ENCODE measurements at places on chromosomes 16 and 17.

DNA sequence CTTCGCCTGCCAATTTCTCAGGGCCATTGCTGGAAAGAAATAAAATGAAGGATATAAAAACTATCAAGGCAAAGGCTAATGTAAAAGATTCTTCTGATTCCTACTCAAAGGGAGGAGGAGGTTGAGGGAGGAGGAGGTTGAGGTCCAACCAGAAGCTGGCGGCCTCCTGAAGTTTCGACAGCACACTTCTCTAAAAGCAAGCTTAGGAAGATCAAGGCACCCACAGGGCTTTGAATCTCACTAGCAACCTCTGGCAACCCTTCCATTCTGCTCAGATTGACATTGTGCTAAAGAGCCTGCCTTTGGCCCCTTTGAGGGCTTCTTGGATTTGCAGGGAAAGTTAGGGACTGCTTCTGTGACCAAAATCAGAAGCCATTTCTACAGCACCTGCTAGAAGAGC, 81.5 kb upstream of the TNRC6C start:
- no peak for DNase-seq

DNA sequence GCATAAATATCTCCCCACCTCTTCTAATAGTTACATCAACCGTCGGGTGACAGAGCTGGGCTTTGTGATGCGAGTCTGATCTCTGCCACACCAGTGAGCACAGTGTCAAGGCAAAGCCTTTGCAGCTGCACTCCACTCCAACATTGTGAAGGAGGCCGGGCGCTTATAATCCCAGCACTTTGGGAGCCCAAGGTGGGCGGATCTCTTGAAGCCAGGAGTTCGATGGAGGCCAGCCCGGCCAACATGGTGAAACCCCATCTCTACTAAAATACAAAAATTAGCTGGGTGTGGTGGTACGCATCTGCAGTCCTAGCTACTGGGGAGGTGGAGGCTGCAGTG, 18.9 kb downstream of the CYB5D2 start:
- DNase-seq = no peak

DNA sequence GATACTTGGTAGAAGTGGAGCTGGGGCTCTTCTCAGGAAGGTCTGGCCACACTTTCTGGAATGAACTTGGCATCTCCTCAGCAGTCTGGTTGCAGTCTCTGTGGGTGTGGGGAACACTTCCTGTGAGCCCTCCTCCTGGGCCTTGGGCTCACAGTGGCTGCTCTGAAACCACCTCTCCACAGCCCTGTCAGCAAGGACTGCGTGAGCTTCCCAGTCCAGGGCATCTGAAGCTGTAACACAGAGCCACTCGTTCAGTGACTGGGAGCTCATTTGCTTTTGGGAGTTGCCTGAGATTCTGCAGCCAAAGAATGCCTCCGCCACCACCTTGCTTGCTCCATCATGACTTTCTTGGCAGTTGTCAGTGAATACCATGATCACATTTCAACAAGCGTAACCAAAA, 60.0 kb downstream of the CLEC16A start:
- DNase-seq = no peak

DNA sequence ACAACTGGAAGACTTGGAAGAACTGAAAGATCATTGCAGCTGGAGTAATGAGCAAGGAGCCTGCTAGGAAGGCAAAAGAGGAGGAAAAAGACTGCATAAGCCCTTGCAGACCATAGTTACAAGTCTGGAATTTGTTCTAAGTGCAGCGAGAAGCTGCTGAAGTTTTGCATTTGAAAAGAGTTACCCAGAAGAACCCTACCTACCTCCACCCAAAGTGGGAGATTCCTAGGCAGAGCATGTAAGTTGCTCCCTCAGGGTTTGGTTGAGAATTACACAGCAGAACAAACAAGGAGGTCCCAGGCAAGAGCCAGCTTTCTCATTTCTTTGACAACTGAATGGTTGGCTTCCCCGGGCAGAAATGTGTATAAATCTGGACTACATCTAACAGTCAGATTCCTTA, 118.7 kb upstream of the NUDT7 start:
- no peak for DNase-seq

DNA sequence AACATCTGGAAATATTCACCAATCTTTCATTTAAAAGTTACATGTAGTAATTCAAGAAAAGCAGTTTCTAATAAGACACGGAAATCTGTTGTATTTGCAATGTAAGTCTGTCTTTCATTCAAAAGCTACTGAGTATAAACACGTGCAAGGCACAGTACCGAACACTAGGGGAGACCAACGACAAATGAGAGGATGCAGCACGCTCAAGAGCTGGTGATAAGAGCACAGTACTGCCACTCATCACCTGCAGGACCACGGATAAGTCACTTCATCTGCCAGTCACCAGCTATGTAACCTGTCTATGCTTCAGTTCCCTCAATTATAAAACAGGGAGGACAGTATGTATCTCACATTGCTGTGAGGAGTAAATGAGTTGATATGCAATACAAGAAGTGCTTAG, 67.1 kb downstream of the CLEC18A start:
- DNase-seq = peak; percentile 16

- DNase-seq = no peak
Observed at GRCh38 chr16:4415538-4416199, 727 bp downstream of the CORO7 start.

DNA sequence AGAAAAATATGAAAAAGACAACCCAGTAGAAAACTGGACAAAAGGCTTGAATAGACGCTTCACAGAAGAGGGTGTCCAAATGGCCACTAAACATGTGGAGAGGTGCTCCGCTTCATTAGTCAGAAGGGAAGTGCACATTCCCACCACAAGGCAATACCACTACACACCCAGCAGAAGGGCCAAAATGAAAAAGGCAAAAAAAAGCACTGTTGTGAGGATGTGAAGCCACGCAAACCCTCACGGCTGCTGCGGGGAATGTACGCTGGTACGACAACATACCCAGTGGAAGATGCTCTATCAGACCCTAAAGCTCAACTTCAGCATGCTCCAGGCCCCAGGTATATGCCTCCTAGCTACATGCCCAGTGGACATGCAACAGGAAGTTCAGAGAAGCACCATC, 17.0 kb downstream of the PIK3R5 start:
- no peak for DNase-seq

DNA sequence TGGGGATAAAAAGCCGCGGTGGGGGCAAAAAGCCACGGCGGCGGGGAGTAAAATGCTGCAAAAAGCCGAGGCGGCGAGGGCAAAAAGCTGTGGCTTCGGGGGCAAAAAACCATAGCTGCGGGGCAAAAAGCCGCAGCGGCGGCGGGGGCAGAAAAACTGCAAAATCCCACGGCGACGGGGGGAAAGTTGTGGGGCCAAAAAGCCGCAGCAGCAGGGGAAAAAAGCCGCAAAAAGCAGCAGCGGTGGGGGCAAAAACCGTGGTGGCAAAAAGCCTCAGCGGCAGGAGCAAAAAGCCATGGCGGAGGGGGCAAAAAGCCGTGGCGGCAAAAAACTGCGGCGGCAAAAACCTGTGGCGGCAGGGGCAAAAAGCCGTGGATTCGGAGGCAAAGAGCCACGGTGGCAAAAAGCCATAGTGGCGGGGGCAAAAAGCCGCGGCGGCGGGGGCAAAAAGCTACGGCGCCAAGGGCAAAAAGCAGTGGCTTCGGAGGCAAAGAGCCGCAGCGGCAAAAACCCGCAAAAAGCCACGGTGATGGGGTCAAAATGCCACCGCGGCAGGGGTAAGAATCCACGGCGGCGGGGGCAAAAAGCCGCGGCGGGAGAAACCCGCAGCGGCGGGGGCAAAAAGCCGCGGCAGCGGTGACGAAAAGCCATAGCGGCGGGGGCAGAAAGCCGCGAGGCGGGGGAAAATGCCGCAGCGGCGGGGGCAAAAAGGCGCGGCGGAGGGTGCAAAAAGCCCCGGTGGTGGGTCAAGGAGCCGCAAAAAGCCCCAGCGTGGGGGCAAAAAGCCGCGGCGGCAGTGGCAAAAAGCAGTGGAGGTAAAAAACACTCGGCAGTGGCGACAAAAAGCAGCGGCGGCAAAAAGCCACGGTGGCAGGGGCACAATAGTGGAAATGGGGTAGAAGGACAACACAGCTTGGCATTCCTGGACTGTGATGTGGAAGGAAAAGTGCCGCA, 192.8 kb downstream of the SHCBP1 start:
- DNase-seq = no peak

DNA sequence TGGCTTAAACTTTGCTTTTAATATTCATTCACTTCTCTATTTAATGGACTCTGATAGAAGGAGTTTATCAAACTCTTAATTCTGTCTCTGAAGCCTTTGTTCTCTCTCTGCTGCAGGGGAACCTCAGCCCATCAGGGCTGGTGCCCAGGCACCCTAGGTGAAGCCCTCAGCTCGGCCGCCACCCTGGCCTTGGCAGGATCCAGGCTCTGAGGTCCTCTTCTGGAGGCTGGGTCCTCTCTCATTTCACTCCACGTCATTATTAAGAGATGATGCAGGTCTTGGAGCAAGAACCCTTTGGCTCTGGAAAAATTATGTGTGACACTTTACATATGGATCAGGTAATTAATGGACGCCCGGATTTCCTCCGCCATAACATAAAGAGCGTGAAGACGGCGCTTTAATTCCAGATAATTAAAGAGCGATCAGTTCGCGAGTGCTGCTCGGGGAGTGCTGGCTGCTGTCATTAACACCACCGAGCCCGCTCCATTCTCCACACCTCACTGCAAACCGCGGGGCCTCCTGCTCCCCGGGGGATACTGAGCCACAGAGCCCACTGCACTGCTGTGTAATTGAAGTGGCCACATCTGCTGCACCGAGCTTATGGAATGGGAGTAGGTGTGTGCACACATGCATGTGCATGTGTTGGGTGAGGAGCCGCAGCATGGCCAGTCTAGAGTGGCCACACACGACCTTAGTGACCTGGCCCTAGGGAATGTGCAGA, 259.4 kb upstream of the TNRC6C start:
- no peak for DNase-seq

GRCh38 chr16:82300374-82300951, 130.4 kb upstream of the MPHOSPH6 start:
- no peak for DNase-seq

Measured in HFF-Myc (cell line).